ENCODE measurements at places on chromosomes 6 and 20.

GRCh38 chr20:40868551-40869217, 159.9 kb upstream of the TOP1 start:
- no peak for DNase-seq

DNA sequence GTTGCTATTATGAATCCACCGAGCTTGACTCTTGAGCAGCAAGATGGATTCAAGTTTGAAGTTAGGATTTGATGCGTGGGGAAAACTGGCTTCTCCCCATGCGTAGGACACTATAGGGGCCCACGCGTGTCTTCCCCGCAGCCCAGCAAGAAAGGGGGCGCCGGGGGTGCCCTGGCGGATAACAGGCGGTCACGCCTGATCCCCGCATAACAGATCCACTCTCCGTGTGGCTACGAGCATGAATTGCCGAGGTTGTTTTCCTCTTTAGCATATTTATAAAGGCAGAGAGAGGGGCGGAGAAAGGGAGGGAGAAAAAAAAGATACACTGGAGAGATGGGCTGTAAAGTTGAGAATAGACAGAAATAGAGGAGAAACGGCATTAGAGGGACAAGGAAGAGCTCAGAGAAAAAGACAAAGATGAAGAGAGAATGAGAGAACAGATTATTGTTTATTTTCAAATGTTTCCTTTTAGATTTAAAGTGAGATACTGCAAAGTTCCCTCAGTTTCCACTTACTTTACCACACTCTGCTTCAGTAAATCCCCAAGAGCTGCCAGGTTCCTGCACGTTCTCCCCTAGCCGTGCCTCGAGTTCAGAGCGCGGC, 32.0 kb downstream of the TFAP2A start:
- DNase-seq, result no peak

DNA sequence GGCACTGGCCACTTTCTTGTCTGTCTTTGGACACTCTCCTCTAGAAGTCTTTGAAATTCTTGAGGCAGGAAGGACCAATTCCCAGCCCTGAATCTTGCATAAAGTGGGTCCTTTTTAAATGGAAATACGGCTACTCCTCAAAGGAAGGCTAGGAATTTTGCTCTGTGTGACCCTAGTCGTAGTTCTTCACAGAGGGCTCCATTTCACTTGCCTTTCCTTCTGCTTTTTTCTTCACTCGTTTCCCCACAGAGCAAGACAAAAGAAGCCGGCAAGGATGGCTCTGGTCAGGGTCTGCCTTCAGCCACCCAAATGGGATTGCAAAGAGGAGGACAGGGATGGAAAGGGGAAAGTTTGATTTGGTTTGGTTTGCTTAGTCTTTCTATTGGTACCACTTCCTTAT, 25.8 kb downstream of the HLA-E start:
- DNase-seq, result no peak

DNA sequence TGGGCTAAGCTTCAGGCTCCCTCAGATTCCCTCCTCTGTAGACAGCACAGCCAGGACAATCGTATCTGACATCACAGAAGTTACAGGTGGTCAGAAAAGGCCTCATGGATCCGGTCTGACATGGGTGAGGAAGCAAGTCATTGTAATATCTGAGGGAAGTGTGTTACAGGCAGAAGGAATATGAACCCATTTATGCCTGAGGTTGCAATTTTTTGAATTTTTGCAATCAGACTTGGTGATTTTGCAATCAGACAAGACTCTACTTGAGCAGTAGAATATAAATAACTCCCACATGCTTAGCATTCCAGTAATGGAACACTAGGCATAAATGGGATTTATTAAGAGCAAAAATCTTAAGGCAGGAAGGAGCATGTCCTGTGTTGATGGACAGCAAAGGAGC, 52.1 kb downstream of the CBLN4 start:
- DNase-seq, result no peak

- no peak for DNase-seq
Observed at GRCh38 chr6:80341330-80341729, 234.9 kb downstream of the BCKDHB start.

DNA sequence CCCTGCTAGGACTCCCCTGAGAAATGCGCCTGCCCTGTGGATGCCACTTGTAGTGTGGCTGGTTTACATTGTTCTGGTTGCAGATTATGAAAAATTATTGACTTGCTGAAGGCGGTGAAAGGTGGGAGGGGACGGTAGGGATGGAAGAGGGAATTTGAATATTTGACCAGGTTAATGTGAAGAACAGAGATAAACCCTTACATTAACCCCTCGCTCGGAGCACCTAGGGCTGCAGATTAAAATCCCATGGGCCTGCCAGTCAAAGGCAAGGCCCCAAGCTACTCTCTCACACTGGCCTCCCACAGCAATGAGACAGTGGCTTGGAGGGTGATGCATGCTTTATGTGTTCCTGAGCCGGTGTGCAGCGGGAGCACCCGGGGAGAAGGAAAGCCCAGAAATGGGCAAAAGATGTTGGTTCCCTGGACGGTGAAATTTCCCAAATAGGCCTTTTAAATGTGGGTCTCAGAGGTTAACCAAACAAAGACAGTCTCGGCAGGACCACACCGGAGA, 2.5 kb downstream of the FOXF2 start:
- DNase-seq, result no peak

GRCh38 chr20:19749618-19750071, 8.4 kb upstream of the RIN2 start:
- no peak for DNase-seq

DNA sequence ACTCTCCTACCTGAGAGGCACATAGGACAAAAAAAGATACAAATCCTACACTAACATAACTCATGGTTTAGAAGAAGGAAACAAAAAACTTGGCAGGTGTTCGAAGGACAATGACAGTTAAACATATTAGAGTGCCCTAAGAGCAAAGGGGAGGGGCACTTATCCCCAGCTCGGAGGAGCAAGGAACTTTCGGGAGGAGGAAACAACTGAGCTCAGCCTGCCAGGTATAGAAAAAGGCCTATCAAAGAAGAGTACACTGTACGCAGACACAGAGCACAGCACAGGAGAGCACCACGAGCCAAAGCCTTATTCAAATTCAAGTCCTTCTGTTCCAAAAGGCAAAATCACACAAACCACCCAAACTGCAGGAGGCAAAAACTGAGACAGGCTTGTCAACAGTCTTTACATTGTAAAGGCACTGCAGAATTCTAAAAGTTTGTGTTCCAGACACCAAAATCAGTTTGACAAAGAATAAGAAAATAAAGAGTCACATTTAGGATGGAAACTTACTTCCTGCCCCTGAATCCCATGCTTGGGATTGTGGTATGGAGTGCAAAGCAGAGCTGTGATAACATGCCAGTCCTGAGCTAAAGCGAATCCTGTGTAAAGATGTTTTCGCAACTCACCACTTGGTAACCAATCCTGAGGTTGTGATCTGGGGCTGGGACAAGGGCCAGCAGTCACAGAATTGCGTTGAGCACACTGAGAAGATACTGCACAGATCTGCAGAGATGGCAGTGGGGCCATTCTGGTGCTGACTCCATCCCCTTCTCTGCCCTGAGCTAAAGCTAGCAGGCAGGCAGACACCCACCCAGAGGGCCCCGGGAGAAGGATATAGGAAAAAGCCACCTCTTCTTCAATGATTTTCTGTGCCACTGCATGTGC, 108.6 kb downstream of the CHD6 start:
- DNase-seq, result no peak

- DNase-seq, result peak; percentile 44
Observed at GRCh38 chr20:60262967-60263603, 304.9 kb downstream of the CDH26 start.

DNA sequence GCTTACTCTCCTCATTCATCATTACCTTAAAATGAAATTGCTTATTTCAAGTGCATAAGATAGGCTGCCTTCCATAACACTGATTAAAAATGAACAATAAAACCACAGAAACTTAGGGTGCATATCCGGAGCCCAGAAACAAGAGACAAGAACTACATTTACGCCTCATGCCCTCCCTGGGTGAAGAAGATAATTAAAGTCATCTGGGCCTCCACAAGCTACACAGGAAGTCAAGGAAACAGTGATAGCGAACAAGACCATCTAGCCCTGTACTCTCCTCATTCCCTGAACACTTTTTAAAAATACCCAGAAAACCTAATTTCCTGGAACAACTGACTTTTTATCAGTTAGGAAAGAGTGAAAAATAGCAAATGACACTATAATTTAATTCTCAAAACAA, 6.3 kb downstream of the SOD2 start:
- DNase-seq, result no peak

DNA sequence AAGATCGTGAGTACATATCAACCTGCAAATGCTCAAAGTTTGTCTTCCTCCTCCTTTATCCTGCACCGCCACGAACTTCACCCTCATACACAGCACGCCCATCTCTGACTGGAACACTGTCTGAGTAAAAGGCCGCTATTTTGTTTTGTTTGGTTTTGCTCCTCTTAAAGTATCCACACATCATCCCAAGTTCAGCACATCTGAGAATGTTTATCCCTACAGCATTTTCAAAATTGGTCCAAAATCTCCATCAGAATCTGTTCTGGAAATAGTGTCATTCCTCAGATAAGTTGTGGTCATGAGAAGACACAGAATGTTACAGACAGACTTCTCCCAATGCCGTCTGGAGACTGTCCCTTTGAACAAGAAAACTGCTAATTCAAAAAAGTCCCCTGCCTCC, 251.6 kb upstream of the ARID1B start:
- DNase-seq, result no peak

DNA sequence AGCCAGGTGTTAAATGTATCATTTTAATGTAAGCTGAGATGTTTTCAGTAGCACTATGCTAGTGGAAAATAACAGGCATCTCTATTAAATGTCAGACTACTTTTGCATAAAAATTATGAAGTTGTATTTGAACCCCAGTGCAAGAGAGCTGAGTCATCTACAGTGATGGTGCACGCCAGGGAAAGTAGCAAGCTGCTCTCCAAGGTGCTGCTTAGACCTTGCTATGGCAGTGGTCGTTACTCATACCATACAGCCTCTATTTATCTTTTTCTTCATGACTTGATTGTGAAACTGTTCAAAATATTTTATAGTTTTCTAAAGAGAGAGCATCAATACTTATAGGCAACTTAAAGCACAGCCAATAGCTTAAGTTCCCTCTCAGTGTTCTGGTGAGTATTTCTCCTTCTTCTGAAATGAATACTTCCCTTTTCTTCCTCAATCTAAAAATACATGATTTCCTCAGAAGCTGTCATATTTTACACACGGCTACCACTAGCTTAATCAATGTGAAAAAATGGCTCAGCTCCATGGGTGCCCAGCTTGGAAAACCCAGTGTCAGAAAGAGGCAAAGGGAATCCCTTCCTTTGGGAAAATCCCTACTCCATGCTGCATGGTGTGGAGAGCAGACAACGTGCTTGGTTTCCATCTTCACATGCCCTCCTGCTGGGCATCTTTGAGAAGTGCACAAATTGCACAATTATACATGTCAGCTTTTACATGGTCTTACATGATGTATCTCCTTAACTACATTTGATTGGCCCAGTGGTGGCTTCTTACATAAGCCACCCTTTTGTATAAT, 105.6 kb downstream of the ELOVL4 start:
- no peak for DNase-seq

DNA sequence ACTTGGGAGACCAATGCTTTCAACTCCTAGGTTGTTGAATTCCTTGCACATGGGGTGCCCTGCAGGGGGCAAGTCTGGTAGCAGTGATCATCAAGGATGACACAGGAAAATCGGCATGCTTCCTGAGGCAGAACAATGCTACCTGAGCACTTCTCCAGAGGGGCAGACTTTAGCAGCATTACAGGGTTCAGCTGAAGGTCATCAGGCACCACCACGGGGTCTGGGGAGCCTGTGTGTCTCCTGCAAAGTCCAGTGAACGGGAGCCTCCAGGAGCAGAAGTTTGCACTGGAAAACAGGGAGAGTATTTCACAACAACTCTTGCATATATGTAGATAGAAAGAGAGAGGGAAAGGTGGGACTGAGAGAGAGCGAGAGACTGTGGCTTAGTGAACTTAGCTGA, 10.2 kb downstream of the VSX1 start:
- no peak for DNase-seq

DNA sequence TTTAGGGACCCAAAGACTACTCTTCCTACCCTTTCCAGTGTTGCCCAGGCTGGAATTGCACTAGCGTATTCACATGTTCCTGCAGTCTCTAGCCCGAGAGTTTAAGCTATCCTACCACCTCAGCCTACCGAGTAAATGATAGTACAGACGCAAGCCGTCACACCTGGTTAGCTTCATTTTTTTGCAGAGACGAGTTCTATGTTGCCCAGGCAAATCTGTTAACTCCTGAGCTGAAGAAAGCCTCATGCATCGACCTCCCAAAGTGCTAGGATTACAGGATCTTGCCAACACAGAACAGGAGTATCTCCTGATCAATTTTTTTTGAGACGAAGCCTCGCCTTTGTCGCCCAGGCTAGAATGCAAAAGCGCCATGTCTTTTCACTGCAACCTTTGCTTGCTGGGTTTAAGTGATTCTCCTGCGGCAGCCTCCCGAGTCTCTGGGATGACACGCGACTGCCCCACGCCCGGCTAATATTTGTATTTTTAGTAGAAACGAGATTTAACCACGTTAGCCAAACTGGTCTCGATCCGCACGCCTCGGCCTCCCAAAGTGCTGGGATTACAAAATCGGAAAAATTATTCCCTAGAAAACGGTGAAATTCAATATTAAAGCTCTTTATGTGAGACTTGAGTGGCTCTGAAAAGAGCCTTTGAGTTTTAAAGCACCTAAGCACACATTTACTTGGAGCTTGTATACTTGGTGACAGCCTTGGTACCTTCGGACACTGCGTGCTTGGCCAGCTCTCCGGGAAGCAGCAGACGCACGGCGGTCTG, 128.5 kb downstream of the HFE start:
- no peak for DNase-seq

GRCh38 chr6:36219081-36219480, 22.5 kb downstream of the BRPF3 start:
- DNase-seq, result peak; percentile 4

- DNase-seq, result no peak
Observed at GRCh38 chr6:166851426-166851825, 104.9 kb downstream of the RNASET2 start.

DNA sequence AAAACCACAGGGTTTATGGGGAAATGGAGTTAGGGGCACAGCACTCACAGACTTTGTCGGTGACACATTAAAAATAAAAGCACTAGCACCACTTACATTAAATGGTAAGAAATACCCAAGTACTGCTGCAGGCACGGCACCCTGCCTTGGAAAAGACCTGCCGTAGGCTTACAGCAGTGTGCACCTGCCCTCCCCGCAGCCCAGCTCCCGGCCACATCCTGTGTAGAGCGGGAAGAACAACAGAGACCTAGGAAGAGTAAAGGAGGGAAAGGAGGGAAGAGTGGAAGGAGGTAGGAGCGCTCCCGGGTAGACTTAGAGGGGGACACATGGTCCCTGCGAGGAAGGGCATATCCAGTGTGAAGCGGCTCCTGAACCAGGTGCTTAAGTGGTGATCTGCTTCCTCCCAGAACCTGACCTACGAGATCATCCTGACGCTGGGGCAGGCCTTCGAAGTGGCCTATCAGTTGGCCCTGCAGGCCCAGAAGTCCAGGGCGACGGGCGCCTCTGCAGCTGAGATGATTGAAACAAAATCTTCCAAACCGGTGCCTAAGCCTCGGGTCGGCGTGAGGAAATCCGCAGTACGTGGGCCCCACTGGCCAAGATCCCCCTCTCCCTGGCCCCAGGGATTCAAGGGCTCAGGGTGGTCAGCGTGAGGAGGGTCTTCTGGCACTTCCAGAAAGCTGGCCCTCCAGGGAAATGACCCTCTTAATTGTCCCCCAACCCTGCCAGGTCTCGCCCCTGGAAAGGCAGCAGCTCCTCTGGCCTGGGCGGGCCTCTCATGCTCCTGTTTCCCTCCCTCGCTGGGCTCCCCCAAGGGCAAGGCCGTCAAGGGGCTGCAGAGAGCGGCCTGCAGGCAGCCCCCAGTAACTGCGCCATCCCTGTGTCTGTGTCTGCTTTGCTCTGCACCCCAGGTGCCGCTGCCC, 55.5 kb downstream of the TCP11 start:
- no peak for DNase-seq
